Esophagus squamous epithelium (tissue), 5 donors: ENCODE measurements at places on chromosomes 7 and 10. TPM values are rescaled to one million over a fixed set of nuclear protein-coding genes. Genes with fewer than 3 reads are reported as not detected.

Gene VWDE
- 0.62 TPM for total RNA-seq

Gene ARHGEF5
- total RNA-seq = 41.9 TPM

DNA sequence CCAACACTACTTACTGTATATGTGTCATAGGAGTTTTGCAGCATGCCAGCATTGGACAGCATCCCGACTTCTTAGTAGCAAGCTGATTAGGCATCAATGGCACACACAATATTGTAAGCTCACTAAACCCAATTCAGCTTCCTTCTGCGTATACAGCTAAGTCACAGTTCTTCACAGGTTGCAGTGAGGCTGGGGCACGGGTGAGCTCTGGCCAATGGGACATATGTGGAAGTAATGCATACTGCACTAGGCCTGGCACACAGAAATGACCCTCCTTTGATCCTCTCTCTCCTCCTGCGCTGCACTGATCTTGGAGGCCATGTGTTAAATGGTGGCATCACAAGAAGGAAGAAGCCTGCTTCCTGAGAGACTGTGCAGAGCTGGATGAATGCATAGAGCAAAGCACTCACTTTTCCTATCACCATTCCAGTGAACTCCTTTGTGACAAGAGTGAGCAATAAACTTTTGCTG, 11.9 kb downstream of the RAB11FIP2 start:
- H3K36me3 ChIP-seq = peaks cover 39% of the 10 kb centered on the region
- DNase-seq = no peak
- no peak overlapping the region for H3K4me3 ChIP-seq
- no peaks in the 10 kb centered on the region for H3K4me1 ChIP-seq
- H3K27me3 ChIP-seq = no peaks in the 10 kb centered on the region

Gene GET4
- 22.3 TPM for total RNA-seq

- no peaks in the 10 kb centered on the region for H3K4me1 ChIP-seq
- H3K27me3 ChIP-seq = no peaks in the 10 kb centered on the region
Observed at GRCh38 chr7:121621937-121622336, 225.8 kb upstream of the FAM3C start.

Gene CLCN1
- not detected for total RNA-seq

GRCh38 chr10:31350891-31351290, 31.9 kb downstream of the ZEB1 start:
- H3K36me3 ChIP-seq = no peaks in the 10 kb centered on the region
- no peak overlapping the region for H3K27ac ChIP-seq
- H3K4me3 ChIP-seq = no peak overlapping the region

GRCh38 chr10:25556457-25556856, 377.6 kb upstream of the MYO3A start:
- no peaks in the 10 kb centered on the region for H3K36me3 ChIP-seq
- H3K4me3 ChIP-seq = no peak overlapping the region
- no peak overlapping the region for H3K27ac ChIP-seq
- no peaks in the 10 kb centered on the region for H3K27me3 ChIP-seq
- no peaks in the 10 kb centered on the region for H3K4me1 ChIP-seq

- no peak for DNase-seq
- H3K4me1 ChIP-seq = no peaks in the 10 kb centered on the region
- H3K27me3 ChIP-seq = no peaks in the 10 kb centered on the region
Observed at GRCh38 chr7:69177941-69178494, 420.3 kb upstream of the AUTS2 start.

Gene PILRA
- total RNA-seq = 0.61 TPM

Gene MYPN
- total RNA-seq = not detected

Gene AIFM2
- 13.4 TPM for total RNA-seq

- H3K4me3 ChIP-seq = no peak overlapping the region
- H3K27me3 ChIP-seq = no peaks in the 10 kb centered on the region
- no peaks in the 10 kb centered on the region for H3K4me1 ChIP-seq
Observed at GRCh38 chr7:72503644-72504043, 91.5 kb upstream of the CALN1 start.

Gene RHOBTB1
- total RNA-seq = 0.92 TPM

DNA sequence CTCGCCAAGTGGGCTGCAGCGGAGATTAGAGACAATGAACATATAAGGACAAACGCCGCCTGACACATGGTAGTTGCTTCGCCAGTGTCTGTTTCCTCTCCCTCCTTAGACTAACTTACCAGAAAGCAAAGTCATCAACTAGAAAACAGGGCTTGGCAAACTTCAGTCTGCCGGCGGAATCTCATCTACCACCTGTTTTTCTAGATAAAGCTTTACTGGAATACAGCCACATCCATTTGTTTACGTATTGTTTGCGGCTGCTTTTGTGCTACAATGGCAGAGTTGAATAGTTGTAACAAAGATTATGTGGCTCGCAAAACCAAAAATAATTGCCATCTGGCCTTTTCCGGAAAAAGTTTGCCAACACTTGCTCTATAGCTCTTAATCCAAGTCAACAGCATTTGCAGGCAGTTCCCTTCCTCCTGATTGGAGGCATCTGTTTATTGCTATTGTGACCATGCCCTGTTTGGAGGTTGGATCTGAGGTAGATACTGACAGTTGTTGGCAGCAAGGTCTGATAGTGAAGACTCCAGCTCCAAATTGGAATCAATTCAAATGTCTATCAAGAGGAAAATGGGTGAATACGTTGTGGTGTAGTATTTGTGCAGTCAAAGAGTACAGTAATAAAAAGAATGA, 260.6 kb downstream of the POU6F2 start:
- no peak overlapping the region for H3K27ac ChIP-seq
- H3K36me3 ChIP-seq = no peaks in the 10 kb centered on the region
- DNase-seq = no peak
- no peaks in the 10 kb centered on the region for H3K27me3 ChIP-seq

DNA sequence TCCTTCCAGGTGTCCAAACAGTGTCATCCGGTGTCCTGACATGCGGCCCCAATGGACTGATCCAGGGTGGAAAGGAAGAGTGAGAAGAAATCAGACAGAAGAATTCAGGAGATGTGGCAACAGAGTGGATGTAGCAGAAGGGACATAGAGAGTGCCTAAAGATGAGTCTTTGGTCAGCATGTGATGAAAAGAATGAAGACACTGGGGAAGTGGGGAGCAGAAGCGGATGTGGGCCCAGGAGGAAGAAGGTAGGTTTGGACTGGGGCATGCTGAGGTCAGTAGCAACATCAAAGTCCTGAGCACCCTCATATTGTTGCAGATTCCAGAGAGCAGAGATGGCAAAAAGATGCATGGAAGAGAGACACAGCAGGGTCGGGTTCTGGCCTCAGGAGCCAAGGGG, 71.8 kb upstream of the STEAP1B start:
- H3K27ac ChIP-seq = no peak overlapping the region
- H3K36me3 ChIP-seq = no peaks in the 10 kb centered on the region
- H3K27me3 ChIP-seq = no peaks in the 10 kb centered on the region
- no peak overlapping the region for H3K4me3 ChIP-seq

Gene GNGT1
- not detected for total RNA-seq

DNA sequence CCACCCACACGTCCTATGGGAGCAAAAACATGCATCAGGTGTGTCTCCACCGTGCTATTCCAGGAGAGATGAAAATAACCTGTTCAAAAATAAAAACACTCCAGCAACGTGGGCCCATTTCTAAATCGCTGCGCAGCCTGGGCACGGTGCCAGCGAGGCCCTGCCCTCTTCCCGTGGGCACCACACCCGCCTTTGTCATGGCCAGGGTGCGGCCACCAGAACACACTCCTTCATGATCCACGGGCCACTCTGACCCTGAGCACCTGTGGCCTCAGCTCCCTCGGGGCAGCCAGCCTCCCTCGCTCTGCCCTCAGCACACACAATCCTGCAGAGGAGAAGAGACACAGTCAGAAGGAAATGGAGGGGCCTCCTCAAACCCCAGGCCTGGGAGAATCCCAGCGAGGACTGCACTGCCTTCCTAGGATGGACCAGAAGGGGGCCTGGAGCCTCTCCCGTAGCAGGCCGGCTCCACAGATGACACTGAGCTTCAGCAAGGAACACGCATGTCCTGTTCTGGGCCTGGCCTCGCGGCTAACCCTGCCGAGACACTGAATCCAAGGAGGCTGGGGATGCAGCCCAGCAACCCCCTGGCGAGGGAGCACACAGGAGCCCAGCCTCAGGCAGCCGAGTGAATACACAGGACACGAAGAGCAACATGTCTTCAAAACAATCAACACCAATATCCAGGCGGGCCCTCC, 169.0 kb downstream of the MAD1L1 start:
- H3K4me1 ChIP-seq = peaks cover 18% of the 10 kb centered on the region
- H3K27ac ChIP-seq = no peak overlapping the region
- H3K27me3 ChIP-seq = no peaks in the 10 kb centered on the region

DNA sequence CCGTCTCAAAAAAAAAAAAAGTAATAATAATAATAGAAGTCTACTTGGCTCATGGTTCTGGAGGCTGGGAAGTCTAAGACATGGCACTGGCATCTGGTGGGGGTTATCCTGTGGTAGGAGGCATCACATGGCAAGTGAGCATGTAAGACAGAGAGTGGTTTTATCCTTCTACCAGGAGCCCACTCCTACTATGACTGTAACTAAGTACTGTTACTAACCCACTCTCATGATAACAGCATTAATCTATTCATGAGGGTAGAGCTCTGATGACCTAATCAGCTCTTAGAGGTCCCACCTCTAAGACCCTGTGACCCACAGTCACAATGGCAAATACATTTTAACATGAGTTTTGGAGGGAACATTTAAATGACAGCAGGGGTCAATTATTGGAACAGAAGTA, 43.3 kb upstream of the NRF1 start:
- no peaks in the 10 kb centered on the region for H3K27me3 ChIP-seq
- H3K4me1 ChIP-seq = peaks cover 3% of the 10 kb centered on the region
- no peaks in the 10 kb centered on the region for H3K36me3 ChIP-seq
- no peak overlapping the region for H3K27ac ChIP-seq

Gene ALOX5
- total RNA-seq = 10.6 TPM

- no peak overlapping the region for H3K4me3 ChIP-seq
- H3K27me3 ChIP-seq = peaks cover 51% of the 10 kb centered on the region
- no peak overlapping the region for H3K27ac ChIP-seq
Observed at GRCh38 chr10:42937048-42937447, 139.8 kb upstream of the RET start.

DNA sequence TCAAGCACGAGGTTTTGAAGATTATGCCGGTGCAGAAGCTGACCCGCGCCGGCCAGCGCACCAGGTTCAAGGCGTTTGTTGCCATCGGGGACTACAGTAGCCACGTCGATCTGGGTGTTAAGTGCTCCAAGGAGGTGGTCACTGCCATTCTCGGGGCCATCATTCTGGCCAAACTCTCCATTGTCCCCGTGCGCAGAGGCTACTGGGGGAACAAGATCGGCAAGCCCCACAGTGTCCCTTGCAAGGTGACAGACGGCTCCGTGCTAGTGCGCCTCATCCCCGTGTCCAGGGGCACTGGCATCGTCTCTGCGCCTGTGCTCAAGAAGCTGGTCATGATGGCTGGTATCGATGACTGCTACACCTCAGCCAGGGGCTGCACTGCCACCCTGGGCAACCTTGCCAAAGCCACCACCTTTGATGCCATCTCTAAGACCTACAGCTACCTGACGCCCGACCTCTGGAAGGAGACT, 284.7 kb downstream of the GPR37 start:
- no peaks in the 10 kb centered on the region for H3K4me1 ChIP-seq
- H3K36me3 ChIP-seq = no peaks in the 10 kb centered on the region
- no peaks in the 10 kb centered on the region for H3K27me3 ChIP-seq
- no peak overlapping the region for H3K4me3 ChIP-seq
- no peak overlapping the region for H3K27ac ChIP-seq

DNA sequence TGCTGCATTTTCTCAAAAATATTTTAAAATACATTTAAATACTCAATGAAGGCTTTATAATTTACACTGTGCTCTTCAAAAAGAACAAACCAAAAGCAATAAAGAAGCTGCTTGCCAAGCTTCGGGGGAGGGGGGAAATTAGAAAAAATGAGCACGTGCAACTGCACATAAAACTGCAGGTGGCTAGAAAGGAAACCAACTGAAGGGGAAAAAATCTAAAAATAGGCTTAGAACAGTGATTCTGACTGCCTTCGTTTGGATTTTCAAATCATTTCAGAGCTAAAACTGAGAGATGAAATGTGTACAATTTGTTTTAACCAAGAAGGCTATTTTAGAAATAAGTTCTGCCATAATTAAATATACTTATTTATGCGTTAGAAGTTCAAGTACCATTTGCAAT, 61.4 kb downstream of the ABI1 start:
- DNase-seq = no peak
- no peak overlapping the region for H3K27ac ChIP-seq
- no peaks in the 10 kb centered on the region for H3K27me3 ChIP-seq
- H3K4me3 ChIP-seq = no peak overlapping the region
- no peaks in the 10 kb centered on the region for H3K36me3 ChIP-seq

DNA sequence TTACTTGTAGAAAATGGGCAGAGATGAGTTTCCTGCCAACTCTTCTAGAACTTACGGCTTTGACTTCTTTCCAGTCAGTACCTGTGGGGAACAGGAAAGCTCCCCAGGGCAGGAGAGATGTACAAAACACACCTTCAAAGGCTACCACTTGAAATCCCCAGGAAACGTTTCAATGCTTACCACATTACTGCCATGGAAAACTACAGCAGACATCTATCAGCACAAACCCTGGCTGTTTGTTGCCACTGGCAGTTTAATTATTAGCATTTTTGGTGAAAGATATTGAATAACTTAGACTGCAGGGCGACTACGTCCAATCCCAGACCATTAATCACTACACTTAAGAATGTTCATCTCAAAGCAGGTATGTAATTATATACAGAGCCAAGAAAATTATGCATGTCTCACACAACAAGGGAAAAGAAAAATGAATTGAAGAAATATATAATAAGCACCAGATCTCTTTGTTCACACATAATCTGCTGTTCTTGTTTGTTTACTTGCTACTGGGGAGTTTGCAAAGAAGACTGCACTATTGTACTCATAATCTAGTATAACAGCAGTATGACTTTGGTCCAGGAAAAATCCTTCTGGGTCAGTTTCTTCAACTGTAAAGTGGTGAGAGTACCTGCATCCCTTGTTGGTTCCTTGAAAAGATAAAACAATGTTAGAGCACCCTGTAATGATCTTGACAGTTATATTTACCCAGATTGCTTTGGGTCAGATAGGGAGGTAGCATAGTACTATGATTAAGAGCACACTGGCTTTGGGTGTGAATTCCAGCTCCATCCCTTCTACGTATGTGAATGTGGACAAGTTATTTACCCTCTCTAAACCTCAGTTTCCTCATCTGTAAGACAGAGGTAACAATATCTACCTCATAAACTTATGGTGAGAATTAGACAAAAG, 138.3 kb downstream of the DOCK4 start:
- H3K4me1 ChIP-seq = no peaks in the 10 kb centered on the region
- no peak for DNase-seq
- H3K27ac ChIP-seq = no peak overlapping the region
- H3K4me3 ChIP-seq = no peak overlapping the region
- H3K27me3 ChIP-seq = no peaks in the 10 kb centered on the region
- no peaks in the 10 kb centered on the region for H3K36me3 ChIP-seq
